NCI-H2081 (cell line): ENCODE measurements at places on chromosomes 1 and 21.

GRCh38 chr1:212975111-212975918 lies 25.0 kb downstream of the VASH2 start:
- DNase-seq = no peak

DNA sequence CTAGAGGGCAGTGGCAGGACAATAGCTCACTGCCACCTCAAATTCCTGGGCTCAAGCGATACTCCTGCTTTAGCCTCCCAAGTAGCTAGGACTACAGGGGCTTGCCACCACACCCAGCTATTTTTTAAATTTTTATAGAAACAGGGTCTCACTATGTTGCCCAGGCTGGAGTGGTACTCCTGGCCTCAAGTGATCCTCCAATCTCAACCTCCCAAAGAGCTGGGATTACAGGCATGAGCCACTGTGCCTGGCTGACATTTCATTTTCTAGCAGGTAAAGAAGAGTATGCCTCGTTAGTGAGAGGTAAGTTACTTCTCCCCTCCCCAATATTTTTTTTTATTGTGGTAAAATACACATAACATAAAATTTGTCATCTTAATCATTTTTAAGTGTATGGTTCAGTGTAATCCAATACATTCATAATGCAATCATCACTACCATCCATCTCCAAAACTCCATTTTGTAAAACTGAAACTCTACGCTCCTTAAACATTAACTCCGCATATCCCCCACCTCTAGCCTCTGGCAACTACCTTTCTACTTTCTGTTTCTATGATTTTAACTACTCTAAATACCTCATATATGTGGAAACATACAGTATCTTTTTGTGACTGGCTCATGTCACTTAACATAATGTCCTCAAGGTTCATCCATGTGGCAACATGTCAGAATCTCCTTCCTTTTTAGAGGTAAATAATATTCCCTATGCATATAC lies 22.4 kb downstream of the ZZZ3 start:
- DNase-seq = no peak

DNA sequence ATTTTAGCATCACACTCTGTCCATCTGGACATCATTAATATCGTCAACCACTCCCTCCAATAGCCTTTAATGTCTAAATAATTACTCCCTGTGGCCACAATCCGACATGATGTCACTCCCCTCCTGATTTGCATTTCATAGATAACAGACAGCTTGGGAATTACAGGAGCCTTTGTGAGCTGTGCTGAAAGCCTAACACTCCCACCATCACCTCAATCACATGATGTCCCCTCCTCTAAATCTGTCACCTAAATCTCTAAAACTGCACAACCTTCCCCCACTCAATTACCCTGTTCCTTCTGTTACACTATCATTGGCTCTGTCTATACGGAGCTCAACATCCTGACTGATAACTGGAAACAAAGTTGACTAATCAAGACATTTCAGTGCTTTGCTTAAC lies 14.3 kb downstream of the NHLH2 start:
- DNase-seq = no peak

DNA sequence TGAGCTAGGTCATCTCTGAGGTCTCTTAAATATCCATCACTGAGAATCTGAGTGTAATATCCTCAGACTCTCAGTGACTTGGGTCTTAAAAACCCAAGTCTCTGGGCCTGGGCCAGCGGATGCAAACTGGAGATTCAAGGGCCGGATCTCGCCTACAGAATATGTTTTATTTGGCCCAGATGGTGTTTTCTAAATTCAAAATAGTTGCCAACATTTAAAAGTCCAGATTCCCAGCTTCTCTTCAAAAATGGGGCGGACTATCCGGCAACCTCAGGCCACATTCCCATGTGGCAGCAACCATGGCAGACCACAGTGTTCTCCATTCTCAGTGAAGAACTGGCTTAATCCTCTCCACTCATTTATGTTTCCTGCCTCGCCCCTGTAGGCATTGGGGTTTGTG lies 12.7 kb upstream of the HEYL start:
- no peak for DNase-seq

DNA sequence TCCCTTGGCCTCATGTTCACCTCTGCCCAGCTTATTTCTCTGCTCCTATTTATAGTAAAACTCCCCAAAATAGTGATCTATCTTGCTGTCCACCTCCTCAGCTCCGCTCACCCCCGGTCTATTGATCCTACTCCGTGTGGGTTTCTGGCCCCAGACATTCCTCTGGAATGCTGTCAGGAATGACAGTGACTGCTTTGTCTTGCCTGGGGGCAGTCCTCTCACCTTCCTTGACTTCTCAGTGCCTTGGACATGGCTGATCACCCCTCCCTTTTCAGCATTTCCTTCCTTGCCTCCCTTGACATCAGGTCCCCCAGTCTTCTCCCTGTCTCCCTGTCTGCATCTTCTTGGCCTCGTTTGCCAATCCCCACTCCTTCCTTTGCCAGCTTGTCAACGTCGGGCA lies 108.1 kb upstream of the BACE2 start:
- no peak for DNase-seq

GRCh38 chr1:222956601-222957000 lies 141.8 kb downstream of the DISP1 start:
- DNase-seq = no peak

GRCh38 chr1:2949966-2950925 lies 71.0 kb upstream of the ACTRT2 start:
- no peak for DNase-seq
